ENCODE measurements at places on chromosomes 2 and 18.
A peak's percentile ranks its signal among the peaks of the same experiment; 100 is the strongest.

- H3K27me3 ChIP-seq: no peaks in the 10 kb centered on the region
- H3K36me3 ChIP-seq: no peaks in the 10 kb centered on the region
- DNase-seq: no peak
- no peak overlapping the region for H3K4me3 ChIP-seq
Measured at GRCh38 chr2:84494070-84494469, 22.2 kb upstream of the DNAH6 start.

GRCh38 chr2:53104263-53104662 is 663.3 kb upstream of the CHAC2 start:
- no peak for DNase-seq
- no peak overlapping the region for H3K27ac ChIP-seq
- no peaks in the 10 kb centered on the region for H3K4me1 ChIP-seq
- H3K4me3 ChIP-seq: no peak overlapping the region
- no peaks in the 10 kb centered on the region for H3K36me3 ChIP-seq
- no peaks in the 10 kb centered on the region for H3K27me3 ChIP-seq

DNA sequence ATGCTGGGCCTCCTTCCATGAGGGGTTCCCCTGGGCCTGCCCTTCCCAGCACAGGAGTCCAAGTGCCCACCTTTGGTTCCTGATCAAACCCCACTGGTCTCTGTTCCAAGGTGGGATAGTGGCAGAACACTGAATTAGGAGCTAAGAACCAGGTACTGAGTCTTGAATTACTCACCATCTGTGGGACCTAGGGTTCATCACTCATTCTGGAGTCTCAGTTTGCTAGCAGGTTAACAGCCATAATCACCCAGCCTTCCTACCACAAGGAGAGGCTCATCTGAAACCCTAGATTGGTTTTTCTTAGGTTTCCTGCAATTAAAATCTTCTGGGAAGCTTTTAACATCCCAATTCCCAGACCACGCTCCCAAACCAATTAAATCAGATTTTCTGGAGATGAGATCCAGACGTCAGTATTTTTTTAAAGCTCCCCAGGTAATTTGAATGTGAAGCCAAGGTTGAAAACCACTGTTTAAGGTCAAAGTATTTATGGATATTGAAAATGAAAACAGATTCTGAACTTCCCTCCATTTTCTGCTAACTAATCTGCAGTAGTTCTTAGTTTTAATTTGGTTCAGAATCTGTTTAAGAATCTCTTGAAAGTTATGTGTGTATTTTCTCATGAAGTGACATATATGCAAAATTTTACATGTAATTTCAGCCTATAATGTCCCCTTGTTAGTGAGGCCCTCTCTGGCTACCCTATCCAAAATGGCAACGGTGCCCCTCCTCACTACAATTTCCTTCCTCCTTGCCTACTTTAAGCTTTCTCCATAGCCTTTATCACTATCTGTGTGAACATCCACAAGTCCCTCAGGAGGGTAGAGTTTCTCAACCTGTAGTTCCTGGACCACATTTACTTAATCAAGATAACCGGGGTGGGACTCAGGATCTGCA is 166.5 kb upstream of the CXCR4 start:
- no peak for DNase-seq
- no peaks in the 10 kb centered on the region for H3K36me3 ChIP-seq
- H3K4me3 ChIP-seq: no peak overlapping the region
- H3K27ac ChIP-seq: no peak overlapping the region

- no peak overlapping the region for H3K27ac ChIP-seq
- no peaks in the 10 kb centered on the region for H3K4me1 ChIP-seq
- no peak for DNase-seq
- H3K4me3 ChIP-seq: no peak overlapping the region
- H3K36me3 ChIP-seq: no peaks in the 10 kb centered on the region
Measured at GRCh38 chr2:106997204-106997603, 111.2 kb upstream of the ST6GAL2 start.

- DNase-seq: peak; percentile 81
- H3K36me3 ChIP-seq: no peaks in the 10 kb centered on the region
- no peaks in the 10 kb centered on the region for H3K27me3 ChIP-seq
- no peak overlapping the region for H3K4me3 ChIP-seq
Measured at GRCh38 chr2:217996361-217996760, 6.4 kb downstream of the TNS1 start.

- no peaks in the 10 kb centered on the region for H3K27me3 ChIP-seq
- no peaks in the 10 kb centered on the region for H3K36me3 ChIP-seq
- peak within 1 kb of the TSS; percentile 67 for H3K27ac ChIP-seq
- peak; percentile 77 for DNase-seq
Measured at GRCh38 chr2:119523952-119524694, at the start of gene SCTR. TSS of gene SCTR (minus strand) at chr2:119524483. CDS start at chr2:119524226, 257 bp downstream.

- DNase-seq: no peak
- H3K36me3 ChIP-seq: no peaks in the 10 kb centered on the region
- no peak overlapping the region for H3K27ac ChIP-seq
- no peaks in the 10 kb centered on the region for H3K27me3 ChIP-seq
Measured at GRCh38 chr2:157698430-157698829, 69.8 kb upstream of the ACVR1C start.

GRCh38 chr18:47549021-47549540 is 297.6 kb upstream of the SKOR2 start:
- H3K4me3 ChIP-seq: no peak overlapping the region
- no peaks in the 10 kb centered on the region for H3K4me1 ChIP-seq
- H3K36me3 ChIP-seq: no peaks in the 10 kb centered on the region
- no peak overlapping the region for H3K27ac ChIP-seq
- H3K27me3 ChIP-seq: no peaks in the 10 kb centered on the region

GRCh38 chr2:228102949-228103348 is 78.5 kb downstream of the SPHKAP start:
- no peaks in the 10 kb centered on the region for H3K36me3 ChIP-seq
- H3K27me3 ChIP-seq: no peaks in the 10 kb centered on the region
- no peaks in the 10 kb centered on the region for H3K4me1 ChIP-seq
- no peak overlapping the region for H3K27ac ChIP-seq

DNA sequence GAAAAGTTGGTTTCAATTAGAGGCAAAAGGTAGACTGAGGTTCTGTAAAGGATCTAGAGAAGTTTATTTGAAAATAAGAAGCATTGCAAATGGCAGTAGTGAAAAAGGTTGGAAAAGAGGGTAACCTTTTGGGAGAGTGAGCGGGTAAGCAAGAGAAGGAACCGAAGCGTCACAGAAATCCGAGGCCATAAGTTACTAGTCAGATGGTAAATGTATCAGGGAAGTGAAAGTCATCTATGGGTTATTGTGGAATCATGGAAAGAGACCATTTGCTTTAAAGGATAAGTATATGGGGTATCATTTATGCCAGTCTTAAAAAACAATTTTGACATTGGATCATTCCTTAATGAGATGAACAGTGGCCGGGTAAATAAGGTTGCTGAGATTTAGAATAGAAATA is 30.5 kb downstream of the EML4 start:
- H3K27me3 ChIP-seq: no peaks in the 10 kb centered on the region
- no peak overlapping the region for H3K27ac ChIP-seq
- H3K36me3 ChIP-seq: no peaks in the 10 kb centered on the region
- H3K4me3 ChIP-seq: no peak overlapping the region
- peaks cover 40% of the 10 kb centered on the region for H3K4me1 ChIP-seq
- no peak for DNase-seq

GRCh38 chr2:203135105-203135504 is 103.7 kb upstream of the CYP20A1 start:
- H3K4me1 ChIP-seq: no peaks in the 10 kb centered on the region
- H3K27ac ChIP-seq: no peak overlapping the region
- no peak overlapping the region for H3K4me3 ChIP-seq

DNA sequence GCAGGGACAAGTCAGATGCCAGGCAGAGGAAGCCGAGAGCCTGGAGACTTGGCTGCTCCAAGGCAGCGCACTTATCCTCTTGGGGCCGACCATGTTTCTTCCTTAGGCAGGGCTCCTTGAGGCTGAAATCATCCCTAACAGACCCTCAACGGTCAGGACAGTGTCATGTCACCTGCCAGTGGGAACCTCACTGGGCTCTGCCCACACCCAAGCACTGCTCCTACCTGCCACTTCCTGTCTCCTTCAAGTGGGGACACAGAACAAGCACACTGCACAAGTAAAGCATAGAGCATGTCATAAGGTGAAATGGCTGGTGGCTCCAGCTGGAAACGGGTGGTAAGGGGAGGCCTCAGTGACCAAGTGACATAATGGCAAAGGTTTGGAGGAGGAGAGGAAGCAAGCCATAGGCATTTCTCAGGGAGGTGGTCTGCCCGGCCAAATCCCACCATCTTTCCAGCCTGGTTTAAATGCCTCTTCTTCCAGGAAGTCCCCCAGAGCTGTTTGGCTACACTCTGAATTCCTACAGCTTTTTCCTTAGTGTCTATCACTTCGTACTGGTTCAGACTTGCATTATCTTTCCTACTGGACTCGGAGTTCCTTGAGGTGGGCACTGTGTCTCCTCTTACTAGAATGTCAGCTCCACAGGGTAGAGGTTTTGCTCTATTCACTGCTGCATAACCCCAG is 7.3 kb upstream of the ATOH8 start:
- H3K4me3 ChIP-seq: no peak overlapping the region
- no peak overlapping the region for H3K27ac ChIP-seq
- H3K27me3 ChIP-seq: no peaks in the 10 kb centered on the region
- no peaks in the 10 kb centered on the region for H3K36me3 ChIP-seq

DNA sequence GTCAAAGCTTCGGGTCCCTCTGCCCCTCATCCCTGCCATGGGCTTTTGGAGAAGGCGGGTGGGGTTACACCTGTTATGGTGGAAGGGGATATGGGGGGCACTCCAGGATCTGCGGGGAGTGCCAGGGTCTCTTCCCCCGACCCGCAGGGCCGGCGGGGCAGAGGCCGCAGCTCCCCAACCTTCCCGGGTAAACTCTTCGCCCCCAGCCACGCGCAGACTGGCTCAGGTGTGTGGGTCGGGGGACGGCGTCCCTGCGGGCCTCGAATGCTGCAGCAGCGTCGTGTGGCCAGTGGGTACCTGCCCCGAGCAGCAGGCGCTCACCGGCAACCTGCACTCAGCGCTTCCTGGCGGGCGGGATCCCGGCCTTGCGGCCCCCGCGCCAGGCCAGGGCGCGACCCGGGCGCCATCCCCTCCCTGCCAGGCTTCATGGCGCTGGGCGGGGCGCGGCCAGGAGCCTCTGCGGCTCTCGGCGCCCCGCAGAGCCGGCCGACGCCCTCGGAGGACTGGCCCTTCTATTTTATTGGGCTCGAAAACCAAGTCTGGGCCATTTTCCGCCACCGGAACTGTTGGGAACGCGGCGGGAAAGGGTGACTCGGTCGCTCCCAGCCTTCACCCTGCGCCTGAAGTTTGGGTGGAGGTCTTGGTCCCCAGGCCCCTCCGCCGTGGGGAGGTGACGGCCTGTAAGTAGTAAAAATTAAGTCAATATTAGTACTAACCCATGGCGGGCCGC is 4.5 kb downstream of the GBX2 start:
- H3K36me3 ChIP-seq: no peaks in the 10 kb centered on the region
- peaks cover 3% of the 10 kb centered on the region for H3K27me3 ChIP-seq
- no peak for DNase-seq
- H3K4me1 ChIP-seq: peaks cover 4% of the 10 kb centered on the region
- no peak overlapping the region for H3K4me3 ChIP-seq
- H3K27ac ChIP-seq: no peak overlapping the region

DNA sequence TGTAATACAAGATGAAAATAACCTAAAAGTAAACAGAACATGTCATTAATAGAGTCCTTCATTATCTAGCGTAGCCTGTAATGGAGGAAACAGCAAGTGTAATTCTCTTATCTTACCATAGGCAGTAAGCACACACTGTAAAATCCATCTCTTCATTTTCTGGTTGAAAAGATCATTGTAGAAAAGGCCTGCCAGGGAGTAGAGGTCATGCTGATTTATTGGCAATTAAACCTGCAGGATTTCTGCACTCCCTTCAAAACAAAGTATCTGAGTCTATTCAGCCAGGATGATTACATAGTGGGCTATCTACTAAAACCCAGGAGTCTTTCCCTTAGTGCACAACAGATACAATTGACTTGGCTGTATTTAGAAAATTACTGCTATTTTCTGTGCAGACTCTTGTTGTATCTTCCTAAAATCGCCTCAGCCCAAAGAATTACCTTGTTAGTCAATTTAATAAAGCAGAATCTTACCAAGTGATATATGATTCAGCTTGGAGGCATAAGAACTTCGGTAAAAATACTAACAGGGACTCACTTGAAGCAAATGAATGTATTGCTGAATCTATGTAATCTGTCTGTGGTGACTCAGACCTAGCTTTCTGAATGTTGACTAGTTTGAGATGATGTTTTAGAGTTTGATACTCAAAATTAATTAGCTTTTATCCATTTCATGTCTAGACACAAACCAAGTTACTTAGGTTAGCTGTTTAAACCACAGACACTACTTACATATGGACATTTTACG is 250.4 kb upstream of the STON1 start:
- H3K27ac ChIP-seq: no peak overlapping the region
- H3K27me3 ChIP-seq: no peaks in the 10 kb centered on the region
- no peak for DNase-seq
- H3K4me1 ChIP-seq: no peaks in the 10 kb centered on the region
- H3K4me3 ChIP-seq: no peak overlapping the region

DNA sequence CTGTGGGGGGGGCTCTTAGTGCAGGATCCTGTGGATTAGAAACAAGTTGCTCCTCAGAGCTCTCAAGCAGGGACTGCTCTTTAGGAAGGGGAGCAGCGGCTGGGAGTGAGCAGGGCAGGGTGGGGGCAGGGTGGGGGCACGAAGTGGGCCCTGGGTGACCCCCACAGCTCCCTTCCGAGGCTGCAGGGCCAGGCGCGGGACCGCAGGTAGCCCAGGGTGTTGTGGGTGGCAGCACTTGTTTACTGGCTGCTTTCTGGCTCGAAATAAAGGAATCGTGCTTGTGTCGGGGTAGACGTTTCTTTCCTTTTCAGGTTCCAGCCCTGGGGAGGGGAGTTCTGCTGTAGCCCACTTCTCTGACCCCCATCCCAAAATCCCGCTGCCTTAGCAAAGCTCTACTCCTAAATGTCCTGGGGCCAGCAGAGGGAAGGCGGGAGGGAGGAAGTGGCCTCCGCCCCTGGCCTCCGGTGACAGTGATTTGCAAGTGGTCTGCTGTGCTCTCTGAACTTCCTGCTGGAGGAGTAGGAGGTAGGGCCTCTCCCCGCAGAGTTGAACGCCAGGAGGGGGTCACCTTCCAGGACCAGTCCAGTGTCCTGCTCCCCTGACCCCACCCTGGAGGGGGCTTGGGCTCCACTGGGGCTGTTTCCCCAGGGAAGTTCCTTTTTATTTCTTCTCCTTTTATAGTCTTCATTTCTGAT is 8.3 kb downstream of the NEU4 start:
- no peak overlapping the region for H3K4me3 ChIP-seq
- no peaks in the 10 kb centered on the region for H3K4me1 ChIP-seq
- H3K27ac ChIP-seq: no peak overlapping the region
- no peaks in the 10 kb centered on the region for H3K36me3 ChIP-seq
- no peaks in the 10 kb centered on the region for H3K27me3 ChIP-seq

GRCh38 chr2:132392879-132393278 is 23.7 kb upstream of the GPR39 start:
- no peaks in the 10 kb centered on the region for H3K27me3 ChIP-seq
- no peak for DNase-seq
- H3K36me3 ChIP-seq: no peaks in the 10 kb centered on the region

All from pancreas (tissue), 10 donors.